ENCODE measurements at places on chromosomes 1 and 21.

DNA sequence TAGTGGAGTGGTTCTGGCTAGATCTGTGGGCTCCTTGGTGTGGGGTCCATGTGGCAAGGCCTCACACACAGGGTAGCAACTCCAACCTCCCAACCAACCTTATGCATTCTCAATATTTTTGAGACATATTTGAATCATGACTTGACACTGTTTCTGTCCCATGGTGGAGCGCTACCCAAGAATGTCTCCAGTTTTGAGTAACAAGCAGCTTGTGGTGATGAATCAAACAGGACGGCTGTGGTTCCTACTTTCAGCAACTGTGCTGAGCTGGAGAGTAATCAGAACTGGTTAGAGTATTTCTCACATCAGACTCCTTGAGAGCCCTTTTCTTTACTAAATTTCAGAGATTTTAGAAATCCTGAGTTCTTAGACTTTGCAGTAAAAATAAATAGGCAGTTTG is 3.1 kb downstream of the LCE3D start:
- DNase-seq, result no peak

GRCh38 chr1:95309031-95309471 is 75.0 kb downstream of the RWDD3 start:
- no peak for DNase-seq

- DNase-seq, result no peak
These were observed 4.9 kb downstream of the PLCH2 start for GRCh38 chr1:2480986-2481364.

DNA sequence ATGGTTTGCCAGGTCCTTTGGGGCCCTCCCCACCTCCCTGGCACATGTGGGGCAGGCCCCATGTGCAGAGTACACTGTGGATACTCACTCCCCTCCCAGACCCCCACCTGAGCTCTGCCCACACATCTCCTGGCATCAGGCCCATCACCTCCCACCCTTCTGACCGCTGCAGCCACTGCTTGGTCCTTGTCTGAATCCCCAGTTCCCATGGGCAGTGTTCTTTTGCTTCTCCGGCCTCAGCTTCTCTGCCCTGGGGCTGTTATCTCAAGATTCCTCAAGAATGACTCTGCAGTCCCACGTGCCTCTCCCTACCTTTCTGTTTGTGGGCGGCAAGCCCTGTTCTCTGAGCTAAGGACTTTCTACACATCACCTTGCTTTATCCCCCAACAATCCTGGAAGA is 187.7 kb upstream of the EDN2 start:
- no peak for DNase-seq

DNA sequence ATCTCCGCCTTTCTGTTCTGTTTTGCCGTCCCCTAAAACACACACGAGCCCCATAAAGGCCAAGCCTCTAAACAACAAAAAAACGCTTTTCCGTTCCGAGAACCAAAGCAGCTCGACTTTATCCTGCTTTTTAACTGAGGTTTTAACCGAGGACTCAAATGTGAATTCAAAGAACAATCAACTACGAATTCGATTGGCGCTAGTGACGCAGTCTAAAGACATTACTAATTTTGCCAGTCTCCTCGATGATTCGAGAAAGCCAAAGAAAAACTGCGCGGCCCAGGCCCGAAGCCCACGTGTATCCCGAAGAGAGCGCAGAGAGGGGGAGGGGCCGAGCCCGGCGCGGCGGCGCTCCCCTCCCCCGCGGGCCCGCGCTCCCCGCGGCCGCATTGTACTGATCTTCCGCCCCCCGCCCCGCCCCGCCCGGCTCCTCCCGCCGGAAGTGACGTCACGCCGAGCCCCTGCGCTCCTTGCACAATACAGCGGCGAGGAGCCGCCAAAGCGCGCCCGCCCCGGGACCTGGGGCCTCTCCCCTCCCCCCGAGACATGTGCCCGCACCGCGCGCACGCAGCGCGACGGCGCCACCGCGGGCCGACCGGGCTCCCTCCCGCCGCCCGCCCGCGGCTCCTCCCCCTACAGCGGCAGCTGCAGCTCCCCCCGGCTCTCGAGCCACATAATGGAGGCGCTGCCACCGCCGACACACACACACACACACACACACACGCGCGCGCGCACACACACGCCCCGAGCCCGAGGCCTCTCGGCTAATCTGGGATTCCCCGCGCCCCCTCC is 1.4 kb downstream of the HNRNPU start:
- peak; percentile 98 for DNase-seq

DNA sequence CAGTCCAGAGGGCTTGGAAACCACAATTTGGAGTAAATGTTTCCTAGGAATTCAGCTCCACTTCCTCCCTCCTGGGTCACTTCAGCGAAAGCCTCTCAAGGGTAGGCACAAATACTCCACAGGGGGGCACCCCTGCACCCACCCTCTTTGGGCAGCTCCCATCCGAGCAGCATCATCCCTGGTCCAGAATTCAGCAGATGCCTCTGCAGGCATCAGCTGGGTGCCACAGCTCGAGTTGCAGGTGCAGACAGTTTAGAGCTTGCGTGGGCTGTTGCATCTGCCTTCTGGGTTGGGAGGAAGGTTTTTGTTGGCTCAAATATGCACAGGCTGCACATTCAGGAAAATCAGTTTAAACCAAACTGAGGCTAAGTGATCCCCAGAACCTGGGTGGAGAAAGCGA is 25.0 kb downstream of the KANK4 start:
- no peak for DNase-seq

- DNase-seq, result peak; percentile 45
These were observed 3.6 kb downstream of the BEST4 start for GRCh38 chr1:44784094-44785028.

DNA sequence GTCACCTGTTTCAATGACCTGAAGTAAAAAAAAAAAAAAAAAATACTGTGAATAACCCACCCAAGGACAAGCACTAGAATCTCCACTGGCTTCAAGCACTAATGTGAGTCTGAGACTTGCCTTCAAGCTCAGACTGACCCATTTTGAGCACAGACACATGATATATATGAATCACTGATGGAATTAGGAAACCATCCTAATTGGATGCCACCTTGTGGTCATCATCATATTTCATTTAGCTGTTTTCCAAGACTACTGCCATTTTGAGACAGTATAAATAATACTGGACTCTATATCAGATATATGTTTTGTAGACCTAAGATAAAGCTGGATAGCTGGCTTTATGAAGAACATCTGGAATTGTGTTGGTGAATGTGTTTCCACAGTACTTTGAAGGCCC is 1232.0 kb downstream of the KCNT2 start:
- DNase-seq, result no peak

DNA sequence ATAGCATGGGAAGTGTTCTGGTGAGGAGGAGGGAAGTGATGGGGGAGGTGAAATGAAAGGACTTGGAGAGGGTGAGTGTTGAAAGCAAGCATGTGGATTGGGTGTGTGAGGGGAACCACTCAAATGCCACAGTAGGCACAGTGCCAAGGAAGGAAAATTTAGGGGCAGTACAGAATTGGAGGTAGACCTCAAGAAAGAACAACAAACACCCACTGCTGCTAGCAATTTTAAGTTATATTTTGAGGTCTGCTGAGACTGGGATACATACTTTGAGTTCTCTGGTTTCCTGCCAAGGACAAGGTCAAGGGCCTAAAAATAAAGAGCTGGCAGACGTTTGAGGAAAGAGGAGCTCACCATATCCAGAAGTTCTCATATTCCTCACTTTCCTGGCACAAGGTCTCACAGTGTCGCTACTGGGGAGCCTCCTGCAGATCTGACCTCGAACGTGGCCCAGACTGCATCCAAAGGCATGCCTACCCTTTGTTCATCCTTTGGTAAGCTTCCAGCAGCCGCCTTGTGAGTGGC is 104.0 kb downstream of the BRINP2 start:
- DNase-seq, result peak; percentile 42

- no peak for DNase-seq
These were observed 16.7 kb downstream of the RAB3B start for GRCh38 chr1:51973587-51974474.

GRCh38 chr1:64663668-64664067 is 81.2 kb upstream of the RAVER2 start:
- DNase-seq, result no peak

- peak; percentile 68 for DNase-seq
These were observed 26.1 kb downstream of the PKP1 start for GRCh38 chr1:201309416-201309815.

- no peak for DNase-seq
These were observed 101.8 kb downstream of the RHOU start for GRCh38 chr1:228837032-228837431.

DNA sequence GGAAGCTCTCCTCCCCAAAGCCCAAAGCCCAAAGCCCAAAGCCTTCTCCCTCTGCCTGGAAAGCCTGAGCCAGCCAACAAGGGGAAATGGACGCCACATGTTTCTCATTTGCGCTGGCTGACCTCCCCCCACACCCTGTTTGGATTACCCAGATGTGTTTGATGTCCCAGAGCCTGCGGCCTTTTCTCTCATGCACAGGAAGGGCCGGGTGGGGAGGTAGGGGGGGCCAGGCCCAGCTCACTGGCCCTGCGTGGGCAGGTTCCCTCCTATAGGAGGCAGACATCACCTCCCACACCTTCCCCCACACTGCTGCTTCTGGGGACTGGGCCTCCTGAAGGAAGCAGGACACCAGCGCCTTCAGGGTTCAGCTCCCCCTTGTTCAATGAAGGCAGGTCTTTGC is 116.3 kb downstream of the NAV1 start:
- DNase-seq, result no peak

GRCh38 chr1:178942285-178943198 is 71.7 kb upstream of the ANGPTL1 start:
- DNase-seq, result peak; percentile 59

DNA sequence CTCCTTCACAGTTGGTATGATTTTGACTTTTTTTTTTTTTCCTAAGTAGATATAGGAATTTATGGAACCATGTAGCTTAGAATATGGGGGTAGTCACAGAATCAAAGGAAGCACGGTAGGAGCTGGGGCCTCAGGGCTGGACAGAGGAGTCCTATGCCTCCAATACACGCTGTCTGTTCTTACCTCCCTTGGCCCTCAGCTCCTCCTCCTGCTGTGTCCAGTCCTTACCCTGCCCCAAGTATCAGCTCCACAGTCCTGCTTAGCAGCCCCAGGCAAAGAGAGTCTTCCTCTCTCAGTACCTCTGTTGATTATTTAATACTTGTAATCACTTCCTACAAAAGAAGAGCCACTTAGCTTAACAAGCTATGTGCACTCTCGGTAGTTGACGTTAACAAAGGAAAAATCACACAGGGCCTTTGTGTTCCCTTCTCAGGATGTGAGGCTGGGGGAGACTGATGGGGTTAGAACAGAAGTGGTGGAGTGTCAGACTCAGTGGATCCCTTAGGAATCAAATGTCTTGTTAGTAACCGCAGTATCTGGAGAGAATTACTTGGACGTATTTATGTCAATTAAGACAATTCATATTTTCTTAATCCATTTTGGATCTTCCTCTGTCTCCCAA is 292.3 kb downstream of the HHAT start:
- no peak for DNase-seq

DNA sequence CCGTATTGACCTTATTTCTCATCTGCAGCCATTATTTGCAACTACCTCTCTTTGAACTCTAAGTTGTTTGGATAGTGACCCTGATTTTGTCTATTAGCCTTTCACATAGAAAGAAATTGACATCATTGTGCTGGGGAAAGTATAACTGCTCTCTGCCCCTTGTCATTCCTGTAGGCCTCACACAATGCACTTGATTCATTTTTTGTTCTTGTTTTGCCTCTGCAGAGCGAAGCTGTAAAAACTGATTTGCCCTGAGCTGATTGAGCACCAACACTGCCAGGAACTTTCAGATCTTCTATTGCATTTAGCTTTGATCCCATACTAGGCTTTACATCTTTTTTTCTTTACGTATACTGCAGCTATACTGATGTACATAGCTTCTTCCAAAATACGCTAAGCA is 167.2 kb upstream of the PTBP2 start:
- no peak for DNase-seq

GRCh38 chr1:207885129-207886032 is 25.5 kb downstream of the CD34 start:
- DNase-seq, result peak; percentile 91

DNA sequence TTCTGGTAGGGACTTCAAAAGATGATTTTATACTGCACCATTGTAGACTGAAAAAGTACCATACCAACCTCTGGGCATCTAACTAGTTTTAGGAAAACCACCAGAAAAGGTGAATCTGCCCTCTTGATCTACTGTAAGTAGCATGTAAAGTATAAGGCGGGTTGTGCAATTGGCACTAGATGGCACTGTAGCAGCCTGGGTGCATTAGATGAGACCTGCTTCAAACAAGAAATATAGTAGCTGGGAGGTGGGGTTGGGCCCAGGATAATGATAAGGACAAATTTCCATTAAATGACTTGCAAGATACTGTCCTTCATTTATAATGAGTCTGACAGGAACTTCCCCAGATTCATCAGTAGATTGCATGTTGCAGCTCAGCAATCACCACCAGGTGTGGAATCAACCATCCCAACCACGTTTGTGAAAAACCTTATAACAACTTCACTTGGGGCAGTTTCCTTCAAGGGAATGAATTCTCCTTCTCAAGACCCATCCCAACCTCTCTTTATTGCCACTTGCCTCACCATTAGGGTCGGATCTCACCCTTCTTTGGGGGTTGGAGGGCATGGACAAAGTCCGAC is 37.3 kb upstream of the IL10 start:
- DNase-seq, result no peak

DNA sequence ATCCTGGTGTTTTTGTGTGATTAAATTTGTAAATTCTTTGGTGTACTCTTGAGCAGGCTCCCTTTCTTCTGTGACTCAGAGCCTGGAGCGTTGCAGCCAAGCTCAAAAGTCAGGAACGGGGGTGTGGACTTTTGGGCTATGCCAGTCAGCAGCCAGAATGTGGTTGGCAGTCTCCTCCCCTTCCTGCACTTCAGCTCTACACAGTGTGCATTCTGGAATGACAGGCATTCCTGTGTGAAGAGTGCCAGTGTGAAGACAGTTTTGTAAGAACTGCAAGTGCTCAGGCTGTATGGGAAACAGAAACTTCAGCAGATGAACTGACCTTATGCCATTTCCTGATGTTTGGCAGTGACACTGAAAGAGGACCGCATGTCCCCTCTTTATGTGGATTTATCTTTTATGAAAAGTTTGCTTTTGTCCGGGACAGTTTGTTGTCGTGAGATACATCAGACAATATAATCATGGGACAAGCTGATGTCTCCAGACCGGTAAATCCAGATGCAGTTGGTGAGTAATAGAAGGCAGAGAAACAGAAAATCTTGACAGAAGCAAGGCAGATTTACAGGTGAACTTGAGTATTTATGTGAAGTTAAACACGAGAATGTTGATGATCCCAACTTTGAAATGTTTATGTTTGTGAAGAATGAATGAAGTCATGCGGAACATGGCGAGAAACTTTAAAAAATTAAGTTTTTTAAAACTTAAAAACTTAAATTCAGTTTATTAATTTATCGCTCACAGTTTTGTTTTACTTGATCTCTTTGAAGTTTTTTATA is 67.7 kb upstream of the RCC1 start:
- DNase-seq, result peak; percentile 86
